ENCODE measurements at places on chromosomes 4 and X.

GRCh38 chrX:125289209-125289608 is 30.5 kb upstream of the TEX13C start:
- DNase-seq, result no peak

- DNase-seq, result no peak
Observed at GRCh38 chr4:3445829-3446545, 4.2 kb downstream of the HGFAC start.

- no peak for DNase-seq
Observed at GRCh38 chr4:167688660-167689142, 403.6 kb upstream of the ANXA10 start.

GRCh38 chr4:41157009-41157408 is 57.3 kb downstream of the APBB2 start:
- DNase-seq, result no peak

- DNase-seq, result no peak
Observed at GRCh38 chr4:4724321-4724720, 135.1 kb upstream of the MSX1 start.

GRCh38 chrX:15607067-15607466 is 6.3 kb upstream of the ACE2 start:
- no peak for DNase-seq

DNA sequence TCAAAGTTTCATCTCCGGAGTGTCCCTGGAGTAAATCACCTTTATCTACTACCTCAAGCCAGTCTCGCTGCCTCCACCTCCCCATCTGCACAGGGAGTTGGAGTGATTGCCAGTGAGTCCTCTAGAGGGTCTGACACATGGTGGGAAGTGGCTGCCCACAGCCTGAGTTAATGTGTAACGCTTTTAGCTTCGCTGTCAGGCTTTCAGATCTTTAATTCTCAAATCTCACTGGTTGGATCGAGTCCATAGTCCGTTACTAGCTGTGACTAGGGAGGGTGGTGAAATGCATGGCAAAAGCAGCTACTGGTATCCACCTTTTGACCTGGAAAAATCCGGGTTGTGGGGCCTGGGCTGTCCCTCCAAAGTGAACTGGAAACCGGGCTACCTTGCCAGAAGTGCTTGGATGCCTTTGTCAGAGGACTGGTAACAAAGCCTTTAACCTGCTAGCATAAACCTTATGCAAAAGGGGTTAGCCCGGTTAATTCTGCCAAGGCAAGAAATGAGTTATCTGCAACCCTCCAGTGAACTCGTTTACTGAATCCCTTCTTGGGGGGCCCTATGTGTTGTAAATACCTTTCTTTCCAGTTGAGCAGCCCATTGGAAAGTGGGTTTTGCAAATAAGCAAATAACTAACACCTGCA is 5.1 kb upstream of the WDR1 start:
- no peak for DNase-seq

DNA sequence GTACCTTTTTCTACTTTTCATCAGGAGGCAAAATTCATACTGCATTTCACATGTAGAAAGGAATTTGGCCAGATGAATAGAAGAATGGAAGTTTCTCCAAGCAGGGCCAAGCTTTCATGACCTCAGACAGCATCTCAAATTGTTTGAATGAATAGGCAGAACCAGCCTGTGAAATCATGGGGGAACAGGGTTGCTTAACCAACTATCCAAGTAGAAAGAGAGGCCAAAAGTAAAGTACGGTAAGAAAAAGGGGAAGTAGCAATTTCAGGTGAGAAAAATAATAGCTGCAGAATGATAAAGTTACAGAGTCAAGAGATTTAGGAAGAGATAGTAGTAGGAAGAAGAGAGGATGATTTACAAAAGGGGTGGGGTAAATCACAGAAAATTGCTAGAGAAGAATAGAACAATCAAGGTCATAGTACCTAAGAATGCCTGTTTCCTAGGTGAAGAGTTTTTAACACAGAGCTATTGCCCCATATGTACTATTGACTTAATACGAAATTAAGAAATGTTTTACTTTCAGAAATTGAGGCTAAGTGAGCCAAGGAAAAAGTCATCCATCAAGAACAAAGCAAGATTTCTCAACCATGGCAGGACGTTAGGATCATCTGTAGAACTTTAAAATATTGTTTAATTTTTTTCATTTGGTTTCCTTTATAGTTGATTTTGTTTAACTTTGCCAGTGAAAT is 177.1 kb upstream of the TET2 start:
- DNase-seq, result no peak

GRCh38 chrX:37697169-37697760 is 11.7 kb downstream of the XK start:
- no peak for DNase-seq

GRCh38 chr4:184000457-184001396 is 95.6 kb downstream of the STOX2 start:
- no peak for DNase-seq

- peak; percentile 60 for DNase-seq
Observed at GRCh38 chr4:89249716-89250361, 57.8 kb downstream of the GPRIN3 start.

DNA sequence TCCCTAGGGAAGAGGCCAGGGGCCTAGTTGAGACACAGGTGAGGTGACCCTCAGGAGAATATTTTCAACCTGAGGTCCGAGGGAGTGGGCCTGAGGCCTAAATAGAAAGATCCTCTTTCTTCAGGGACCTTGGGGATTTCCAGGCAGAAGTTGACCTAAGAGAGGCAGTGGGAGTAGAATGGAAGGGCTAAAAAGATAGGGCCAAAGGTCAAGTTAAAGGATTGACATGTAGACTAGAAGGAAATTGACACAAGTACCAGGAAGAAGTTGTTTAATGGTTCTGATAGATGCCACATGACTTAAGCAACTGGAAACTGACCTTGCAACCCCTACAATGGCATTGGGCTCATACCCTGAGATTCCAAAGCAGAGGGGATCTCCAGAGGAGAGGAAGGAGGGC is 76.9 kb downstream of the SHROOM3 start:
- DNase-seq, result no peak

DNA sequence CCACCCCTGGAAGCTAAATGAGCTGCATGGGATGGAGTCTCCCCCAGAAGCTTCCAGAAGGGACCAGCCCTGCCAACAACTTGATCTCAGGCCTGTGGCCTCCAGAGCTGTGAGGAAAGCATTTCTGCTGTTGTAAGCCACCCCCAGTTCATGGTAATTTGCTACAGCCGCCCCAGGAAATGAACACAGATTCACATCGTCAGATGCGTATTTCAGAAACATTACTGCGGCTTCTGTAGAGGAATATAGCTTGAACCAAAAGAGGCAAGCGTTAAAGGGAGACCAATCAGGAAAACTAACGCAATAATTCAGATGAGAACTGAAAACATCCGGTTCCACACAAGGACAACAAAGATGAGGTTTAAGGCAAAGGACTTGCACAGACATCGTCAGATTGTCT is 128.4 kb upstream of the TBL1X start:
- DNase-seq, result no peak

DNA sequence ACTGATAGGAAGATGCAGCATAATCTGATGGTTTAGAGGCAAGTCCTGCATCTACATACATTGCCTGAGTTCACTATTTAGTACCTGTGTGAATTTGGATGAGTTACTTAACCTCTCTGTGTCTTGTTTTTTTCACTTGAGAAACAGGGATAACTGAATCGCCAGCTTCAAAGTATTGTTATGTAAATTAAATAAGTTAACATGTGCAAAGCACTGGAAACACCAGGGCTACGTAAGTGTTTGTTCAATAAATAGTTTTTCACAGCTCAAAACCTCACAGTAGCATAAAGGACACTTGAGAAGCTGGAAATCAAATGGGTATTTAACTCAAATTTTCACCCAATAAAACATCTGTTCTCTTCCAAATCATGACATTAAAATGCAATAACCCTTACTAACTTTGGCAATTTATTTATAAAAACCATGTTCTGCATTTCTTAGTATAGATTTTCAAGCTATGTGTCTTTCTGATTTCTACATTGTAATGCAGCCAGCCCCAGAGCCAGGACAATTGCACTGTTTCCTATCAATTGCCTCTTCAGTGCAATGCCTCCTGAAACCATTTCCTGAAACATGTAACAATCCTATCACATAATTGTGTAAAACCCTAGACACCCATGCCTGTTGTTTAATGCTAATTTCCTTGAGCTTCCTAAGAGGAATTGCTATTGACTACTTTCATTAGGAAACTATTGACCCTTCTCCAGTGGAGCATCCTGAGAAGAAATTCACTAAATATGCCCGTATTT is 177.1 kb downstream of the UNC5C start:
- no peak for DNase-seq

DNA sequence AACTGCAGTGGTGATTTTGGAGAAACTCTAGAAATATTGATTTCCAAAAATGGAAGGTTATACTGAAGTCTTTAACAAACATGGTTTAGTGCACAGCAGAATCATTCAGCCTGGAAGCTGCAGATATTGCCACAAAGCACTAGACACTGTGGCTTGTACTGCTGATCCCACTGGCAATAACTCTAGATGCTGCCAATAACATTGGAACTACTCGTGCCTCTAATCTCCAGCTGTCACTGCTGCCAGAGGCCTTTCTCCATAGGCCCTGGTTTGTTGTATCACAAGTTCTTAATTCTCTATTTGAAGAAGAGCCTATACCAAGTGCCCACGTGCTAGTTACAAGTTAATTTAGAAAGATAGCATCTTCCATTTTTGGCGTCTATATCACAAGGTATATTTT is 19.3 kb downstream of the DMP1 start:
- DNase-seq, result no peak
